Adipocyte (in vitro differentiated cells): ENCODE measurements at places on chromosomes 1 and 21.

GRCh38 chr1:25782608-25783201 lies 17.3 kb upstream of the SELENON start:
- no peak for DNase-seq

DNA sequence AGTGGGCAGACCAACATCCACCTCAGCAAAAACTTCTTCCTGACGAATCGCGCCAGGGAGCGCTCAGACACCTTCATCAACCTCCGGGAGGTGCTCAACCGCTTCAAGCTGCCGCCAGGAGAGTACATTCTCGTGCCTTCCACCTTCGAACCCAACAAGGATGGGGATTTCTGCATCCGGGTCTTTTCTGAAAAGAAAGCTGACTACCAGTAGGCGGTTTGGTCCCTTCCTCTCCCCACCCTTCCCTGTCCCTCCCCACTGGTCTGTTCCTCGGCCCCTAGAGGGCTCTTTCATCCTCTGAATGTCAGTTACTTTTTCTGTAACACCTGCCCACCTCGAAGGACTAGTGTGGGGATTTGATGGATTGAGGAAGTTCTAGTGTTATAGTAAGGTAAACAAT lies 46.9 kb downstream of the CAPN2 start:
- DNase-seq = no peak

- DNase-seq = no peak
Observed at GRCh38 chr1:209316929-209317328, 266.6 kb upstream of the CAMK1G start.

GRCh38 chr1:183566026-183566425 lies 24.2 kb downstream of the NCF2 start:
- DNase-seq = no peak

- DNase-seq = peak; percentile 16
Observed at GRCh38 chr1:192905049-192905448, 96.2 kb downstream of the RGS2 start.

DNA sequence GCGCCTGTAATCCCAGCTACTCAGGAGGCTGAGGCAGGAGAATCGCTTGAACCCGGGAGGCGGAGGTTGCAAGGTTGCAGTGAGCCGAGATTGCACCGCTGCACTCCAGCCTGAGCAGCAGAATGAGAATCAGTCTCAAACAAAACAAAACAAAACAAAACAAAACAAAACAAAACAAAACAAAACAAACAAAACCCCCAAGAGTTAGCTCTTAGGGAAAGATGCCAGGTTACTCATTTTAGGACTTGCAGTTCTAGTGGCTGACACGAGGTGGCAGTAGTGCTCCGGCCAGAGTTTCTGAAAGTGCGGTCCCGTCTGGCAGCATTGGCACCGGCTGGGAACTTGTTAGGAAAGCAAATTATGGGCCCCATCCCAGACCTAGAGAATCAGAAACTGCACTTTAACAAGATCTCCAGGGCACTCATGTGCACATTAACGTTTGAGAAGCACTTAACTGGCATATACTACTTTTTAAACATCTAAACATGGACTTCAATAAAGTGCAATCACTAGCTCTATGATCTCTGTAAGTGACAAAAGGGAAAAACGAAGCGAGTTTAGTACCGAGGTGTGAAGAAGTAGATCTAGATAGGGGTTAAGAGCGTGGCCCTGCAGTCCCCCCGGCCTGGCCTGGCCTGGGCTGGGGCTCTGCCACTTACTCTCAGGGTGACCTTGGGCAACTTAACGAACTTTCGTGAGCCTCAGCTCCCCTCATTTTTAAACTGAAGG lies 41.9 kb upstream of the TNFRSF1B start:
- DNase-seq = peak; percentile 90

DNA sequence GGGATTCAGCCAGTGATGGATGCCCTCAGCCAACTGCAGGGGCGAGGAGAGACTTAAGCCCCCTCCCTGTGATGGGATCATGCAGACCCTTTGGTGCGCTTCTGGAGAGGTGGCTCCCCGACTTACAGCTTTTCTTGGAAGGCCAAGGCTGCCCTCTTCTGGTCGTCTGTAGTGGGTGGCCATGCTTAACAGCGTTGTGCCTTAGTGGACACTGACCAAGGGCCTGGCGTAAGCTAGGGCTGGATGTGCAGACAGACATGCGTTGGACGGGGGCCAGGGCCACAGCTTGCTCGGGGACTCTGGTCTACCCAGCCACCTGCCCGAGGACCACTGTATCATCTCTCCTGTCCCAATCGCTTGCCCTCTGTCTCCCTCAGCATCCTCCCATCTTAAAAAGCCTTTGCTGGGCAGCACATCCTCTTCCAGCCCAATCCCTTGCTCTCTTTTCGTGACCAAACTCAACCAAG lies 5.5 kb downstream of the AZIN2 start:
- peak; percentile 88 for DNase-seq

DNA sequence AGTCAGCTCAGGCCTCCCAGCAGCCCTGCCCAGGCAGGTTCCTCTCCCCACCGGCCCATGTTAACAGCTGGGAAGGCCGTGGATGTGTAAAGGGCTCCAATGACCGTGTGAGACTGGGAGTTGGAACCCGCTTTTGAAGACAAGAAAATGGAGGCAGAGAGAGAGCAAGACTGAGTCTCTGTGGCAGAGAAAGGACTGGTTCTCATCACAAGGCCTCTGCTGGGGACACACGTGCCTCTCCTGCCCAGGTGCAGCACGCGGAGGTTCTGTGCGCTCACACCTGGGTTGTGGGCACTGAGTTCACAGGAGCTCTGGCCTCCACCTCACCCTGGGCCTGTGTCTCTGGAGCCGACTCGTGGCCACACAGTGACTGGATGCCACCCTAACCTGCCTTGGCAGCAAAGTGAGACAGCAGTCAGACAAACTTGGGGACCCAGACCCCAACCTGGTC lies 27.0 kb downstream of the RUNX3 start:
- DNase-seq = no peak

DNA sequence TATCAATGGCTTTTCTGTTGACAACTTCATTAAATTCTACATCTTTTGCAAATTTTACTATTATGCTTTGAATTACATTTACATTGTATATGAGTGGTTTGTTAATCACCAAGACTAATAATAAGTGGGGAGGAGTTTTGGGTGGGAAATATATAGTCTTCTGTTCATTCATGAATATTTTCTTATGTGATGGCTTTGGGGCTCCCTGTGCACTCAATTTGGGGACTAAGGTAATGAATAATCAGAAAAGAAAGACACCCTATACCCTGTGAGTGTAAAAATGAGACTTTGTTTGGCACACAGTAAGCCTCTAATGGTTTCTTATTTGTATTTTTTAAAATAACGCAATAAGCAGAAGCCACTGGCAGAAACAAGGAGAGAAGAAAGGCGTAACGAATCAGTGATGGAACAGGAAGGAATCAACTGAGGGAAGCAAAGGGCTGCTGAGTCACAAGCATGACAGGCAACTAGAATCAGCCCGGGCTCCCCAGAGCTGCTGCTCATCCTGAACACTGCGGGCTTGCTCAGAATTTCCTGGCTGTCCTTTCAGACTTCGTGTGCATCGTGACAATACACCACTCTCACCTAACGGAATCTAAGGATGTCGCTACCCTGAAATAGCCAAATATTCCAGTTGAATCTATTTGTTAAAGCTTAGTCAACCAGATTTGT lies 20.8 kb upstream of the RGS2 start:
- DNase-seq = peak; percentile 92

GRCh38 chr21:36914244-36915013 lies 52.0 kb downstream of the HLCS start:
- no peak for DNase-seq

DNA sequence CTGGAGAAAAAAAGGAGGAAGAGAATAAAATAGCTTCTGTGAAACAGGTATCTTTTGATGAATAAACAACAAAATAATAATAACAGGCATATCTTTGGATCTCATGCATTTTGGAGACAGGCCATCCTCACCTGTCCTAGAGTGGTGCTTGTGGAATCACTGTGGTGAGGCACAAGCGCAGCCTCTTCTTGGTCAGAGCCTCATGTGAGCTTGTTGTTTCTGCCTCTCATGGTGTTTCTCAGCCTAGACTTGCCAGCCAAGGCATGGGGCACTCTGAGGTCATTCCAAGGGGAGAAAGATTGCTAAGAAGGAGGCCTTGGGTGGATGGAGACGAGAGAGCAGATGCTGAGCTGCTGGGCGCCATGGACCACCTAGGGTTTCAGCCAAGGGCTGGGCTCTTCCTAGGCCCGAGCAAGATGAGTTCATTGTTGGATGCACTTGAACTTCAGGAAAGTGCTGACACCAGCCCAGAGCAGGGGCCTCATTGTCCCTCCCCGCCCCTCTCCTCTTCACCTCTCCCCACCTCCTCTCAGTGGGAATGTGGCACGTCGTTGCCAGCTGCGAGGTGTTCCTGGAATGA lies 49.5 kb downstream of the ATP5PO start:
- no peak for DNase-seq

DNA sequence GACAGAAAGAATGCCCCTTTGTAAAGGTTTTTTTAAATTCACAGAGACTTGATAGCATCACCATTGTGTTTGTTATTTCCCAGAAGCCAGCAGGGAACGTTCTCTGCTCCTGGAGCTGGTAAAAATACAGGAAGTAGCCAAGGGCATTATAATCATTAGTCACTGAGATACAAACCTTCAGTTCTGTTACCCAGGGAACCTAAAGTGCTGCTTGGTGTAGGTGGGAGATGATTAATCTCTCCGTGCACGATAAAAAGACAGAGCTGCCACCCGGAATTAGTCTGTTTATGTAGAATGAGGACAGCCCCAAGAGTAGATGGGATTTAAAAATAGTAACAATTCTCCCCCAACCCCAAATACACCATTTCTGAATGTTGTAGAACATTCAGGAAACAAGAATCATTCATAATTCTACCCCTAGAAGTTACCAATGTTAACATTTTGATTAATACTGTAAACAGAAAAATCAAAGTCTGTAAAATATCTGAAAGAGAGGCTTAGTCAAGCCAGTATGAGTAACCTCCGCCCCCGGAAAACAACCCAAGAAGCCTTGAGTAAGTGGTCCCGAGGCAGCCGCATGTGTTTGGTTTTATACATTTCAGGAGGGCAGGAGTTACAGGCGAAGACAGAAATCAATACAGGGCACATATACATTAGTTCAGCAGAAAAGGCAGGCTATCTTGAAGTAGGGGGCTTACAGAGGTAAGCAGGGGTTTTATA lies 45.3 kb upstream of the CTBS start:
- DNase-seq = peak; percentile 66

DNA sequence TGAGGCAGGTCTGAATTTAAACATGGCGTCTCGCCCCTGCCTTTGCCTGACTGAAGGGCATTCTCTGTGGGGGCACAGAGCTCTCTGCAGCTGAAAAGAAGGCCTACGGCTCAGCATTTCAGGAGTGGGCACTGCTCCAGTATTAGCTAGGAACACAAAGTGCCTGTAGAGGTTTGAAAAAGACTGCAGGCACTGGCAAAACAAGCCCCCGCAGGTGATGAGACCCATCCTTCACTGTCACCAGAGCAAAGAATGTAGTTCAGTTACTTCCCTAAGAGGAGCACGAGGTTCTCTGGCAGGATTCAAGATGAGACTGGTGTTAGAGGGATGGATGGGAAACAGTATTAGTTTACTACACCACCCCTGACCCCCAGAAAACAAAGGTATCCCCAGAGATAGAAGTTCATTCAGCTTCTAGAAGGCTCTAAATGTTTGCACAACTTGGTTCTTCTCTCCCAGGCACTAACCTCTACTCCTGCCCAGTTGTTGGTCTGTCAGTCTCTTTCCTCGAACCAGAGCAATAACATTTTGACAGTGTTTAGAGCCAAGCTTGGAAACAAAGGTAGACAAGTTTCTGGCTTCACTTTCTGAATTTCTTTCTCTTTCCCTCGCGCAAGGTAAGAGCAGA lies 101.9 kb upstream of the KCNE2 start:
- DNase-seq = no peak

GRCh38 chr1:54168206-54168965 lies 15.6 kb upstream of the CDCP2 start:
- DNase-seq = no peak

DNA sequence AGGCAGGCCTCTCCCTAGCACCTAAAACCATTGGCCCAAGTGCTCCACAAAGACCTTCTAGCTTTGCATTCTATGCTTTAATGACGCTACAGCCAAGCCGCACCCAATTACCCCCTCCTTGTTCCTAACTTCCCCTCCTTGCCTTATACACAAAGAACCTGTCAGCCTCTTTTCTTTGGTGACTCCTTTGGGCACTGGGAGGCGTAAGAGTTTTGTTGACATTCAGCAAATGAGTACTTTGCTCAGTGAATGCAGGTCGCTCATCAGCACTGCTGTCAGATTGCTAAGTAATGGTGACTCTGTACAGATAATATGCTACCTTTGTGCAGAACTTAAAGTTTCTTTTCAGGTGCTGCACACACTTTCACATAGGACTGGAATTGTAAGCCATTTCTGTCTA lies 187.6 kb upstream of the FAM78B start:
- no peak for DNase-seq

- no peak for DNase-seq
Observed at GRCh38 chr1:187143783-187144182, 315.0 kb downstream of the PLA2G4A start.

- DNase-seq = no peak
Observed at GRCh38 chr1:184530226-184530625, 143.4 kb downstream of the C1orf21 start.

DNA sequence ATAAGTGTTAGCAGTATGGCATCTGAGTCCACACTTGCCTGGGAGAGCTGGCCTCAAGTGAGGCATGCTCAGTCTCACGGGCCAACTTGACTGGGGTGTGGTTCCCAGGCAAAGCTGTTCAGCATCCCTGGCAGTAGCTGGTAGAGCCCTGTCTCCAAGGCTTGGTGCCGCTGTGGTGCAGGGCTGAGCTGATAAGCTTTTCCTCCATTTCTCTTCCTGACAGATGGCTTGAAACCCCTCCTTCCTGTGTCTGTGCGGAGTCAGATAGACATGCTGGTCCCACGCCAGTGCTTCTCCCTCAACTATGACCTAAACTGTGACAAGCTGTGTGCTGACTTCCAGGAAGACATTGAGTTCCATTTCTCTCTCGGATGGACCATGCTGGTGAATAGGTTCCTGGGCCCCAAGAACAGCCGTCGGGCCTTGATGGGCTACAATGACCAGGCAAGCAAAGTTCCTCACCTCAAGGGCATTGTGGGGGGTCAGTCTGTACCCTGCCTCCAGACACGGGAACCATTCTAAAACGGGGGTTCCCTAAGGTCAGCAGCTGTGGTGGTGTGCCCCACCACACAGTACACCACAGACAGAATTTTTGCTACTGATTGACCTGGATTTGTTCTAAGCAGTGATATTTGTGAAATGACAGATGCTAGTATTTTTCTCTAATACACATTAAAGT lies 13.7 kb upstream of the MIIP start:
- DNase-seq = no peak
